SJCRH30 (cell line): ENCODE measurements at places on chromosomes 2 and 18. TPM values are rescaled to one million over a fixed set of nuclear protein-coding genes. Genes with fewer than 3 reads are reported as not detected.
A peak's percentile ranks its signal among the peaks of the same experiment; 100 is the strongest.

DNA sequence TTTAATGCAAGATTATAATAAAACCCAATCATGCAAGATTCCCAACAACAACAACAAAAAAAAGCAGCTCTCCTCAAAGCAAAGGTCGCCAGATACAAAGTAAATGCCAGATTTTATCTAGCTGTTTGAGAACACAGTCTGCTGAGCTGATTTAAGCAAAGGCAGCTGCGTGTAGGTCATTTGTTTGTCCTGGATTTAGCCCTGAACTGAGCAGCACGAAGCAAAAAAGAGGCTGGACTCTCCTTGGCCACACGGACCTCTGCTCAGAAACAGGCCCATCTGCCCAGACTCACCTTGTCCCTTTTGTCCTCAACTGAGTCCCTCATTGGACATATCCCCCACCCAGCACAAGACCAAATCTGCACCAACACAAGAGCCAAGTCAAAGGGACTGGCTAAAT, 91.5 kb downstream of the PID1 start:
- no peaks in the 10 kb centered on the region for H3K4me1 ChIP-seq
- no peaks in the 10 kb centered on the region for H3K36me3 ChIP-seq
- H3K27ac ChIP-seq = no peak overlapping the region

GRCh38 chr18:46262856-46263255, 158.7 kb downstream of the HAUS1 start:
- no peak for DNase-seq
- H3K27me3 ChIP-seq = no peaks in the 10 kb centered on the region
- H3K4me1 ChIP-seq = no peaks in the 10 kb centered on the region
- H3K36me3 ChIP-seq = no peaks in the 10 kb centered on the region
- H3K4me3 ChIP-seq = no peak overlapping the region

GRCh38 chr2:192885569-192886160, 690.9 kb upstream of the TMEFF2 start:
- no peaks in the 10 kb centered on the region for H3K27me3 ChIP-seq
- no peak overlapping the region for H3K27ac ChIP-seq
- no peaks in the 10 kb centered on the region for H3K4me1 ChIP-seq
- no peak for DNase-seq

PFN4 gene
- 0.53 and 0.81 TPM in 2 replicates for total RNA-seq

STARD6 gene
- not detected in 2 replicates for total RNA-seq

DNA sequence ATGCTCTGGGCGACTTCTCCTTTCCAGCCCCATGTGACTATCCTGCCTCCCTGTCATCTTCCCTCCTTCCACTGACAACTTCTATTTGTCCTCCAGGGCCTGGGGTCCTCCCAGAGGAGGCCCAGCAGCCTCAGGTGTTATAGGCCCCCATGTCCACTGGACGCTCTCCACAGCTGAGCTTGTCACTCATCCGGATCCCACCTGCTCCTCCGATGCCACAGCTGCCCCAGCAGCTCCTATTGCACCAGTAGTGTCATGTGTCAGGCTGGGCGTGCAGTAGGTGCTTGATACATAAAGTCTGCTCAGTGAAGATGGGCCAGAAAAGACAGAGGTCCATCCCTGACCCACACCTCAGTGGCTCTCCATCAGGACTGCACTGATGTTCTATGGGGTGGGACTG, 305.7 kb upstream of the MYT1L start:
- H3K4me3 ChIP-seq = no peak overlapping the region
- no peak overlapping the region for H3K27ac ChIP-seq
- H3K4me1 ChIP-seq = peaks cover 11% of the 10 kb centered on the region

ACKR3 gene
- total RNA-seq = 85.2 and 87.5 TPM in 2 replicates

DNA sequence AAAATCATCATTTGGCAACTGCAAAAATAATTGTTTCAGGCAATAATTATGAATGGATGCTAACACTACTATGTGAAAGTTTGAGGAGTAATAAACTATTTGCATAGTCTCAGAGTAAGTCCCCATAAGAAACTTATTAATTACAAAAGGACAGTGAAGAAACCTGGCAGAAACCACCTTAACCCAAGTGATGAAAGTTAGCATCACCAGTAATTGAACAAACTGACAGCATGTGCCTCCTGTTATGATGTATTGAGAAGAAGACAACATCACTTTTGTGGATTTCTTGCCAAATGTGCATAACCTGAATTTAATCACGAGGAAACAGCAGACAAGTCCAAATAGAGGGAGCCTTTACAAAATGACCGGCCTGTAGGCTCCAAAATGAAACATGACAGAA, 183.3 kb upstream of the SP5 start:
- no peak overlapping the region for H3K4me3 ChIP-seq
- no peaks in the 10 kb centered on the region for H3K27me3 ChIP-seq
- H3K27ac ChIP-seq = no peak overlapping the region

FBXO15 gene
- 0.36 TPM in 1 of 2 replicates, not detected in the other for total RNA-seq

GRCh38 chr2:234279637-234280036, 217.2 kb downstream of the ARL4C start:
- H3K36me3 ChIP-seq = no peaks in the 10 kb centered on the region
- DNase-seq = peak; percentile 81
- no peak overlapping the region for H3K27ac ChIP-seq
- H3K4me1 ChIP-seq = peaks cover 5% of the 10 kb centered on the region
- no peak overlapping the region for H3K4me3 ChIP-seq
